Hindlimb muscle (tissue), 1 donor: ENCODE measurements at places on chromosomes 11 and 22.
A peak's percentile ranks its signal among the peaks of the same experiment; 100 is the strongest.

- DNase-seq, result no peak
These were observed 16.6 kb downstream of the TRIM29 start for GRCh38 chr11:120121336-120121735.

DNA sequence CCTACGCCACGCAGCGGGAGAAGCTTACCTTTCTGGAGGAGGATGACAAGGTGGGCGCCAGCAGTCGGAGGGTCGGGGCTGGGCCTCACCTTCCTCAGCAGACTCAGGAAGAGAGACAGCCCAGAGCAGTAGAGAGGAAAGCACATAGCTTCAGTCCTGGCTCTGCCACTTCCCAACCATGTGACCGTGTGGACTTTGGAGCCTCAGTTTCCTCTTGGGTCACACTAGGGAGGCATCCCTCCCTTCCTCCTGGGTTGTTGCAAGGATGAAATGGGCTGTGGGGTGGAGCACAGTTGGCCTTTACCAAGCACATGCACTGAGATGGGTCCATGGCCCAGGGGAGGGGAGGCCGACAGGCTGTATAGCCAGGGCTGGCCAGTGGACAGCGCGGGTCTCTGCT lies 12.9 kb downstream of the DPP3 start:
- no peak for DNase-seq

DNA sequence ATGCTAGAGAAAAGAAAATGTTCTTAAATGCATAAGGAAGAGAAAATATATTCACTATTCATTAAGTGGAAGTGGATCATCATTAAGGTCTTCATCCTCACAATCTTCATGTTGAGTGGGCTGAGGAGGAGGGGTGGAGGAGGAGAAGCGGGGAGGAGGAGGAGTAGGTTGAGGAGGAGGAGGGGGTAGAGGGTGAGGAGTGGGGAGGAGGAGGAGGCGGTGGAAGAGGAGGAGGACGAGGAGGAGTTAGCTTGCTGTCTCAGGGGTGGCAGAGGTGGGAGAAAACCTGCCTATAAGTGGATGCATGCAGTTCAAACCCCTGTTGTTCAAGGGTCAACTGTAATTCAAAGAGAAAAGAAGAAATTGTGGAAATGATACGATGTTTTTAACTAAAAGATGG lies 71.6 kb downstream of the MYEOV start:
- DNase-seq, result no peak

DNA sequence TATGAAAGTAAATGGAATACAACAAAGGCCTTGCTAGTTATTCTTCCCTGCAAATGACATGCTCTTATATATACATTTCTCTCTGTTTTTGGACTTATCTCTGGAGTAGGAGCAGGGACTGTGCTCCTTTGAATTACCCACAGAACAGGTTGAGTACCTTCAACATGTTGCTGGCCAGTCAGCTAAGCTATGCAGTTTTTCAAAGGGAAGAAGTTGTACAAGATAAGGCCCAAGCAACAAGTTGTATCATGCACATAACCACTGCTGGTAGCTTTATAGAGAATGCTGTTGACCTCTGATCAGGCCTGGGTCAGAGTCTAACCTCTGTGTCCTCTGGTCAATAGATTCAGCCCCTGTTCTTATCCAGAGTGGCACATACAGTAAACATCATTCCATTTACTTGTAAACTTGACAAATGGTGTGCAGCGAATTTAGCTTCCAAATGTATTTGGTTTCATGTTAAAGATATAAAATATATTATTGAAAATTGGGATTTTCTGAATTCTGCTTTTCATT lies 99.6 kb downstream of the C11orf87 start:
- no peak for DNase-seq

GRCh38 chr11:93963072-93963471 lies 58.1 kb upstream of the HEPHL1 start:
- no peak for DNase-seq

GRCh38 chr11:36195496-36196354 lies 93.5 kb downstream of the COMMD9 start:
- DNase-seq, result peak; percentile 75

GRCh38 chr22:38034278-38034882 lies 22.8 kb upstream of the PICK1 start:
- peak; percentile 84 for DNase-seq

GRCh38 chr11:73729594-73730206 lies 31.2 kb downstream of the RAB6A start:
- DNase-seq, result no peak

DNA sequence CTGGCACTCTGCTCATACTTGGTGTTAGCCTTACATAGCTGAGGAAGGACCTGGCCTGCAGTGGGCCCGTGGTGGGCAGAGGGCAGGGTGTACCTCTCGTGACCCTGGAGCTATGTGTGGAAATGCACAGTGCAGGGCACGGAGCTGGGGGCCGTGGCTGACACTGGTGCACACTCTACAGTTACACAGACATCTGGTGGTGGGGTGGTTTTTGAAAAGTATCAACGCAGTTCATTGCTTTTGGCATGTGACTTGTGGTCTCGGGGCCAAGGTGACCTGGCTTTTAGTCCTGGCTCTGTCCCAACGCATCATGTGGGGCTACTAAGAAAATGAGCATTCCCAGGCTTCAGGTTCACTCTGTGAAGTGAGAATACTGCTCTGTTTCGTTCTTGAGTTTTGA lies 553.6 kb downstream of the NTM start:
- DNase-seq, result no peak

- DNase-seq, result no peak
These were observed 232.0 kb downstream of the NTM start for GRCh38 chr11:131602431-131602830.
